ENCODE measurements at places on chromosomes 5 and 9.

DNA sequence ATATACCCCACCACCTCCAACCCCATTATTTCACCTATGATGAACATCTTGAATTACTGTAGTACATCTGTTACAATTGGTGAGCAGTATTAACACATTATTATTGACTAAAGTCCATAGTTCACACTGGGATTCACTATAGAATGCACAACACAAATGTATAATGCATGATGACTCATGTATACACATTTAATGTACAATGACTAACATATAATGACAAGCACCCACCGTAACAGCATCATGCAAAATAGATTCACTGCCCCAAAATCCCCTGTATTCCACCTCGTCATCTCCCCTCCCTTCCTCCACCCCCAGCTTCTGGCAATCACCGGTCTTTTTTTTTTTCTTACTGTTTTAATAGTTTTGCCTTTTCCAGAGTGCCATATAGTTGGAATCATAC is 47.1 kb upstream of the NEK6 start:
- no peak for DNase-seq

DNA sequence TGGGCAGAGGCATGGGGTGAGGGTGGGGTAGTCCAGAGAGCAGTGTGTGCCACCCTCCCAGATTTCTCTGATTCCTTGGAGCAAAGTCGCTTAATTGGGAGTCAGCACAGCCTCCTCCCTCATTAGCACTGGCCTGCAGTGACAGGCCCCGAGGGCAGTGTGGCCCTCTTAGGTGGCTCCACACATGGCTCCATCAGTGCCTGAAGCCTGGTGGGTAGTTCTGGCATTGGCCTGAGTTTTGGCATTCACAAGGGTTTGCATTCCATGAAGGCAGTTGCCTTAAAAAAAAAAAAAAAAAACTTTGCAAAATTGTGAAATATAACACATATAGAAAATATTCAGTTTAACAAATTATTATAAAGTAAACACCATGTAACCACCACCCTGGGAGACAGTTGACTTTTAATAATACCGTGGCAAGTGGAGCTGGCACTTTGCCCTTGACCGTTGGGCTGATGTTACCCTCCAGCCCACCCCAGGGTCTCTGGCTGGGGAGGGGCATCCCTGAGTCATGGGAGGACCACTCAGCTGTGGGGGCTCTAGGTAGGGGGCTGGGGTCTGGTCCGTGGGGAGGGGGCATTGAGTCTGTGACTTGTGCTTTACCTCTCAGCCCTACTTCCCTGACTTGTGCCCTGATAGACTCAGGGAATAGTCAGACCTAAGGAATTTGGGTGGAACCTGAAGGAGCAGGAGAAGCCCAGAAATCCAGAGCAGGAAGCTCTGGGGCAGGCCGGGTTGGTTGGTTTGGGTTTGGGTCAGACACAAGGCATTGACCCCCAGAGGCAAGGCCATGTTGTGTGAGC is 51.3 kb upstream of the PITX1 start:
- DNase-seq, result no peak

DNA sequence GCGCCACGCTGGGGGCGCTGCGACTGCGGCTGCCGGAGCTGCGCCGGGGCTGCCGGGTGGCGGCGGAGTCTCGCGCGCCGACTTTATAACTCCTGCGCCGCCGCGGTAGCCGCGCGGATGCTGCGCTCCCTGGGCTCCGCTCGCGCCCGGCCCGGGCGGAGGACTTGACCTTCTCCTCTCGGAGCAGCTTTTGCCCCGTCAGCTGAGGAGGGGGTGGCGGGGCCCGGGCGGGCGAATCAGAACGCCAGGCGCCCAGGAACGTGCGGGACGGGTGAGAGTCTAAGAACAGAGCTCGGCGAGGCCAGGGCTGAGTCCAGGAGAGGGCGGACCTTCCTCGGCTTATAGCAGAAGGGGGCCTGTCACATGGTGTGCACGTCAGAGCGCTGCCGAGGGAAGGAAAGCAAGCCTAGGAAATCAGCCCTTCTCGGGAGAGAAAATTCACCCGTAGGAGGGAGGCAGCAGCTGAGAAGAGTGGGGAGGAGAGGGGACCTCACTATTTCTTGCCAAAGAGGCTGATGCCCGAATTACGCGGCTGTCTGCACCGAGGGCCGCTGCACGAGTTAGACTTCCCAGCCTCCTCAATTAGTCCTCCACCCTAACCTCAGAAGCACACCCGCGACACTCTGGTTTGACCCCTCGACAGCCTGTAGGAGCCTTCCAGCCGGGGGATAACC is at the start of gene FOXD1:
FOXD1 (minus strand) TSS at position 315 of the 674 bp plus-strand sequence. CDS start 415 bp downstream, outside the sequence.
- peak; percentile 62 for DNase-seq

- DNase-seq, result no peak
These were observed 49.4 kb downstream of the SMC2 start for GRCh38 chr9:104143550-104143910.

DNA sequence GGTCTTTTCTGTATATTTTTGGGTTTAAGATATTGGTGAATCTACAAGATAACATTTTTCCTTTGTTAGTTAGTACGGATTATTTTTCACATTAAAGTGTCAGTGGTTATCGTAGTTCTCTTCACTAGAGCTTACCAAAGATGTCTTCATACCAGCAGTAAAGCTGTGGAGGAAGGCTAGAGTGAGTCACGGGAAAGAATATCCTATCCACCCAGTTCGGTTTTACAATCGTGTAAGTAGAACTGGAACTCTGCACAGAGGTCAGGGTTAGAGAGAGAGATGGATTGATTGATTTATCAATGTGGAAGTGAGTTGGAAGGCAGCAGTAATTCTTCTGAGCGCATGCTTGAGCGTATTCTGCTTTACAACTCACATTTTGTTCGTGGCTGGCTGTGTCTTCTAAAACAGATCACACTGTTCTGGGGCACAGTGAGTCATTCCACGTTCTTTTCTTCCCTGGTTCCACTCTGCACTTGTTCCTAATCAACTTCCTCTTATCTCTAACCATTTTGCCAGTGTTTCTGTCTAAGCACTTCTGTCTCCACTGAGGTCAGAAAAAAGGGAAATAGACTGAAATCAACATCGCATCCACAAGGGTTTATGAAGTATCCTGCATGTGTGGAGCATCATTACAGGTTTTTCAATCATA is 86.5 kb upstream of the ARRDC3 start:
- peak; percentile 16 for DNase-seq

DNA sequence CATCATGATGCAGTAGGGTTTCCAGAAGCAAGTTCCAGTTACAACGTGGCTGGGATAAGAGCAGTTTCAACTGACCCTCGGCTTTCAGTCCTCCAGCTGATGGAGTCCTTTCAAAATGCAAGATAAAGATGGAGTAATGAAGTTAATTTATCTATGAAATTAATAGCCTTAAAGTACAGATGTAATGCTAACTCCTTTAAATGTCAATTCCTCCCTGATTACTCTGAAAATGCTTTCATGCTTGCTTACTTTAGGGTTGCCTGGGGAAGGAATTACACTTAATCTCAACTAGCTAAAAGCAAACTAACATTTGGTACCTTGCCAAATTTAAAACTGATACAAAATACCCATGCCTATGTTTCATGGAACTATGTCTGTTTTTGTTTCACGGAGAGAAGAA is 178.4 kb downstream of the KIAA0825 start:
- no peak for DNase-seq

DNA sequence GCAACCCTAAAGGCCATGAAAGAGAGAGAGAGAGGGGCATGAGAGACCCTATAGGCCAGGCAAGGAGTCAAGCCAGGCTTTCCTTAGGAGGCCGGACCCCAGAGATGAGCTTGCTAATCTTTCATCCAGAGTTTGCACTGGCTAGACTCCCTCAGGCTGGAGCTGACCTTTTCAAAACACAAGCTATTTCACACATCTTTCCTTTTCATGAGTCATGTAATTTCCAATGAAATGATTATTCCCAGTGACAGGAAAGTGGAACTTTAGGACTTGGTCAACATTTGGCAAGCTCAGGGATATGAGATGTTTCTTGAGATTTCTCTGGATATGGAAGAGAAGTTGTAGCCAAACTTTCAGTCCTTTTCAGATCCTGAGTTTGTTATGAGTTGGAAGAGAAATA is 117.7 kb downstream of the TARS1 start:
- no peak for DNase-seq

GRCh38 chr9:20125727-20126126 is 336.9 kb upstream of the SLC24A2 start:
- no peak for DNase-seq

GRCh38 chr5:53834500-53834899 is 274.1 kb downstream of the NDUFS4 start:
- no peak for DNase-seq

GRCh38 chr5:57531333-57531732 is 48.7 kb upstream of the ACTBL2 start:
- DNase-seq, result no peak

GRCh38 chr5:32600054-32600622 is 14.8 kb downstream of the SUB1 start:
- no peak for DNase-seq

DNA sequence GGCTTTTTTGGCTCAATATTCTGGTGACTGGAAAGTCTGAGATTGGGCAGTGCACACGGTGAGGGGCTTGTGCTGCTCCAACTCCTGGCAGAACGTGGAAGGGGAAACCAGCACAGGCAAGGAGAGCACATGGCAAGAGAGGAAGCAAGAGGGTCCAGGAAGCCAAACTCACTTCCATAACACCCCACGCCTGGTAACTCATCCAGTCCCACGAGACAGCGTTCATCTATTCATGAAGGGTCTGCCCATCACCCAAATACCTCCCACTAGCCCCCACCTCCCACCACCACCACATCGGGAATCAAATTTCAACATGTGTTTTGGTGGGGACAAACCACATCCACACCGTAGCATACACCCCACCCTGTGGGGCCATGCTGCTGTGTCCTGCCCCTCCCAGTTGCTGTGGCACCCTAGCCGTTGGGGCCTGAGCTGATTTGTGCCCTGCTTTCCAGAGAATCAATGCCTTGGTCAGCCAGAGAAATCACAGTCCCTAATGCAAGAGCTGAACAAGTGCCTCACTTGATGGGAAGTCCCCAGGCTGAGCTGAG is 27.3 kb downstream of the PROP1 start:
- DNase-seq, result no peak

- DNase-seq, result no peak
These were observed 313.5 kb downstream of the TLE4 start for GRCh38 chr9:79885093-79885857.

DNA sequence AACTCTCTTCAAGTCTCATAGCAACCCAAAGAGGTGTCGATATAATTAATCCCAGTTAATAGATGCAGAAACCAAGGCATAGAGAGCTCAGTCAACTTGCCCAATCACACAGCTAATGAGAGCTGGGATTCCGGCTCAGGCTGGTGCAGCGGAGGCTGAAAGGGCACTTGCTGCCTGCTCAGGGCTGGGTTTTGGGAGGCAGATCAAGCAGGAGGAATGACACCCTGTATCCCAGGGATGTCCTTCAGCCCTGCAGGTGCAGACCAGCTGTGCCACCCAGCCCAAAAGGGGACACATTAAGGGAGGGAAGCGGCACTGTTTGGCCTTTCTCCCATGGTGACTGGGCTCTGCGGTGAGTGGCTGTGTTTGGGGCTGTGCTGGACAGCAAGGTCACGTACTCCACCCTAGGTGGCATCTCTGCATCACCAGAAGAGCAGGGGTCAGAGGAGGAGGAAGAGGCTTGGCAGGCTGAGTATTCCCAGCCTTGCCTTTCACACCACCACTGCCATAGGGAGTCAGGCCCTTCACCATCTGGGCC is 124.1 kb downstream of the MVB12B start:
- DNase-seq, result no peak

GRCh38 chr5:130400091-130400490 is 495.8 kb downstream of the CHSY3 start:
- DNase-seq, result no peak

DNA sequence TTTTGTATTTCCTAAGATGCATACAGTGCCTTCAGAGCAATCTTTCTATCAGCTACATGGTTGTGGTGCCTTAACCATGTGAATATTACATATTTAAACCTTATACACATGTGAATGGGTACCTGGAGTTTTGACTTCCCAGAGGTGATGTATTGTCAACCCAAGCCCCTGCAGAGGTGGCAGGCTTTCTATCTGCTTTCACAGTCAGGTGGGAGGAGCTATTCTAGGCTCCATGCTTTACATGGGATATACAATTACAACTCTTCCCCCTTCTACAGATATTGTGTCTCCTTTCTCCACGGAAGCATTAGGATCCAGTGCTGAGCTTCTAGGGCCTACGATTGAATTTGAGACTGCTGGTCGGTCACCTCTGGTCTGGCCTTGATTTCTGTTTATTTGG is 89.8 kb upstream of the TUT7 start:
- DNase-seq, result no peak

DNA sequence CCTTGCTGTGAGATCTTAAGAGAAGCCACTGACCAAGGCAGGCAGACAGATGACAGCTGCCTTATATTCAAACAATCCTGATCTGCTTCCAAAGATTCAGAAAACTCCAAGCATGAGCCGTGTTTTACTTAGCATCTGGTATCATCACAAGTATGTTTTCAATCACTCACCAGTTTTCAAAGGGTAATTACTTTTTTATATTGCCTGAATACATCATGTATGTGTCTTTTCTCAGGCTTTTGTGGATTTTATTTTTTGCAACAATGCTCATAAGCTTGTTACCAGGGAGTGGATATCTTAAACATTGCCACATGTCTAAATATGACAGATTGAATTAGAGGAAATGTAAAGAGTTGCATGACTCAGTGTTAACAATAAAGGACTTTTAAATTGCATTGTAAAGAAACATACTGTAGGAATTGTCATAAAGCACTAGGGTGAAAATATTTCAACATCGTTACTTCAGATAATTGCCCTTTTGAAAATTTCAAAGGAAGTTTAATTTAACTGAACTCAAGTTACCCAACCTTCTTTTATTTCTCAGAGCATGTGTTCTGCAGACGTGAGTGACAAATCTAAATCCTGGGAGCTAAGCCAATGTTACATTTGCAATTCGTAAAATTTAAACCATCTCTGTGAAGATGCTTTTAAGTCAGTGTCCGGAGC is 326.1 kb downstream of the PLK2 start:
- DNase-seq, result no peak

GRCh38 chr9:127221695-127222094 is 42.9 kb upstream of the GARNL3 start:
- DNase-seq, result no peak

DNA sequence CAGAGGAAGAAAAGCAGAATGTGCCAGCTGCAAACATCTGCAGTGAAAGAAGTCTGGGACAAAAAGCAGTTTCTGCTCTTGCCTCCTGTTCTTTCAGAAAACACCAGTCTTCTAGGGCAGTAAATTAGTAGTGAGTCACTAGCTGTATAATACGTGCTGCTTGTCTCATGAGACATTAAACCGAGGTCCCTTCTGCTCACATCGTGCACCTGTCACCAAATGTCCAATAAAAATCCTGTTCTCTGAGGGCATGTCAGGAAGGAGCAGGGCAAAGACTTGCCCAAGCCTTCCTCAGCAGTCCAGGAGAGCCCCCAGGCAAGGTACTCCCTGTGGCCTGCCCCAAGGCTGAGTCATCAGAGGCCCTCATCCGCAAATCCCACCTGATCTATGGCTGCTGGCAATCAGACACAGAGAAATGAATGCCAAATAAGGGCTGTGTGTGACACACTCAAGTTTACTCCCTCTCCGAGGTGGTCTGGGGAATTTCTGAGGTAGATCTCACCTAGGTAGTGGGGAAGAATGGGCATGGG is 255.3 kb upstream of the SMARCA2 start:
- DNase-seq, result no peak
